ENCODE measurements at places on chromosomes 3 and 15.
A peak's percentile ranks its signal among the peaks of the same experiment; 100 is the strongest.

DNA sequence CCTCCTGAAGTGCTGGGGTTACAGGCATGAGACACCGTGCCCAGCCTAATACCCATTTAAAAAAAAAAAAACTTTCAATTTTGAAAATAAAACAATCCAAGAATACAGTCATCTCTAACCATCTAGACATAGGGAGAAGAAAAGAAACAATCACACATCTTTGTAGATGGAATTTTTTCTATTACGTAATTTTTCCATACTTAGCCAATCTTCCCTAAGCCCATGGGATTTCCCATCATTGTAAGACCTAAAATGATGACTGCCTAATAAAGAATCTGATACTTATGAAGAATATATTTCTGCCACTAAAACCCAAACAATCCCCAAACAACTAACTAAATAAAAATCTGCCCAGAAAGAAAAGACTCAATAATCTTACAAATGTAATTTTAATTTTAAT, 88.7 kb downstream of the CBLB start:
- no peak for DNase-seq

GRCh38 chr3:111534701-111535100, 7.3 kb upstream of the CD96 start:
- DNase-seq = no peak

DNA sequence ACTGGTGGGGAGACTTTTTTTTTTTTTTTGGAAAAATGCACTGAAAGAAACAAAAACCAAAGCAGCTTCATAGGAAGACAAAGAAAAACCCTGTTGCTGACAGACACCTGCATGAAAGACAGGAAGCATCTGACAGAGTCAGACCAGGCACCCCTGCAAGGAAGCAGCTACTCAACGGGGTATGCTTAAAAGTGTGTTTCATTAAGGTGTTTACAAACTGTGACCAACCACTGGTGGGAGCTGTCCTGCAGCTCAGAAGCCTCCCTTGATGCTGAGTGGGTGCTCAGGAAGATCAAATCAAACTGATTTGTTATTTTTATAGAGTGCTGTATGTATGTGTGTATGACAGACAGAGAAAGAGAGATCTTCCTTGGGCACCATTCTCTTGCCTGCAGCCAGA, 34.7 kb upstream of the AGBL1 start:
- no peak for DNase-seq

DNA sequence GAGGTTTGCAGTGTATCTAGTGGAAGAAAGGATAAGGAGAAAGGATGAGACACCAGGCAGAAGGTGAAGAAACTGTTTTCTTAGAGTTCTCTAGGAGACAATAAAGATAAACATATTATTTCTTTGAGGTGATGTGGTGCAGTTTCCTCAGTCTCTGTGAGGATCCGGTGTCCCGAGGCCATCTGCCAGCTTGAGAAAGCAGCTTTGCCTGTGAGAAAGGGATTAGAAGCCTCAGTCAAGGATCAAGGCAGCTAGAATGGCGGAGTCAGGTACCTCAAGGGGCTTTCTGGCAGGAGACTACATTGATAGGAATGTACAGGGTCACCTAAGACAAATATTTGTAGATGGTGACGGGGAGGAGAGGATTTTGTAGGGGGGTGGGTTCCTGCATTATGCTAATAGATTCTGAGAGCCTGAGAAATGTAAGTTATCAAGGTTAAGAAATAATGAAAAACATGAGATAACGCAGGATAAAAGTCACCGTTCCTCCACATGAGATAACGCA, 103.9 kb upstream of the MB21D2 start:
- no peak for DNase-seq

DNA sequence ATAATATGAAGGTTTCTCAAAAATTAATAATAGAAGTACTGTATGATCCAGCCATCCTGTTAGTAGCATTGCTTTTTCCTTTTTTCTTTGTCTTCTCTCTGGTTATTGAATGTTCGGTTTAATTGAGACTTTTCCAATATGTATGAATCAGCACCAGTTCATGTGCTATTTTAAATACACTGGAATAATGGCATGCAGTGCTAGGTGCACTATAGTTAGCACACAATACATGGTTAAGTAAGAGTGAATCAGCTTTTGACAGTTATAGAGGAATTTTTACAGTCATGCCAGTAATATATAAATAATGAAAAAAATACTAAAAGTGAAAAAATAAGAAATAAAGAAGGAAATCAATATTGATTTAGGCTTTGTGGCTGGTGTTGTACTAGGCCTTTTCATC, 113.8 kb upstream of the STRIT1 start:
- DNase-seq = no peak

GRCh38 chr3:57696801-57697321, 4.0 kb upstream of the DENND6A start:
- DNase-seq = peak; percentile 53

DNA sequence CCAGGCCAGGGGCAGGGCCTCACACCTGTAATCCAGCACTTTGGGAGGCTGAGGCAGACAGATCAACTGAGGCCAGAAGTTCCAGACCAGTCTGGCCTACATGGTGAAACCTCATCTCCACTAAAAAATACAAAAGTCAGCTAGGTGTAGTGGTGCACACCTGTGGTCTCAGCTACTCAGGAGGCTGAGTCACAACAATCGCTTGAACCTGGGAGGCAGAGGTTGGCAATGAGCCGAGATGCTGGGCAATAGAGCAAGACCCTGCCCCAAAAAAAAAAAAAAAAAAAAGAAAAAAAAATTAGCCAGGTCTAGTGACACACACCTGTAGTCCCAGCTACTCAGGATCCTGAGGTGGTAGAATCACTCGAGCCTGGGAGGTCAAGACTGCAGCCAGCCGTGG, 18.8 kb downstream of the MYO9A start:
- no peak for DNase-seq

DNA sequence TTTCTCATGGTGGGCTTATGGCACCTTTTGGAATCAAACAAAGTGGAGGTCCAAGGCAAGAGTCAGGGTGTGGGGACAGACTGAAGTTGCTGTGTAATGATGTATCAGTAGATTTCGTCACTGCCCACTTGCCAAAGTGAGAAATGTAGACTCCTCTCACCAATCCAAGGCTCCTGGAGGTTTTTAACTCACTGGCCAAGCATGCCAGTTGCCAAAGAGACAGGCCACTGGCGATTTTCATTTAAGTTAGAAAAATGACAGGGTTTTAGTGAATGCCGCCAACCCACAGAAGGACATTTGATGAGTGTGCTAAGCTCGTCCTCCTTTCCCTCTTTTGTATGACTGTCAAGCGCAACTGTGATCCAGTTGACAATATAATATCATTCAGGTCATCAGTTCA, 209.2 kb downstream of the FEZF2 start:
- no peak for DNase-seq

DNA sequence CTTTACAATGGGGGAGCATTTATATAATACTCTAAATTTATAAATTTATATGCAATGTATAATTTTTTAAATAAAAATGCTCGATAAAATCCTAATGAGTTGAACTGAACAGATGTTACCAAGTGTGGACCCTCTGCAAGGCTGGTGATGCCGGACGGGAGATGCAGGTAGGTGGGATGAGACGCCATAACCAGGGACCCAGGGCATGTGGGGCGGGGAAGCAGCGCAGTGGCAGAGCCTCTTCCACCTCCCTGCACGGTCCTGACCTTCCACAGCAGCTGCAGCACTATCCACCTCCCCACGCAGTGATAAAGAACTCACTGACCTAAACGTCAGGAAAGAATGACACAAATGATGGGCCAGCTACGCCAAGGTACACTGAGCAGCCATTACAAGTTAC, 12.8 kb downstream of the PCSK6 start:
- DNase-seq = no peak

DNA sequence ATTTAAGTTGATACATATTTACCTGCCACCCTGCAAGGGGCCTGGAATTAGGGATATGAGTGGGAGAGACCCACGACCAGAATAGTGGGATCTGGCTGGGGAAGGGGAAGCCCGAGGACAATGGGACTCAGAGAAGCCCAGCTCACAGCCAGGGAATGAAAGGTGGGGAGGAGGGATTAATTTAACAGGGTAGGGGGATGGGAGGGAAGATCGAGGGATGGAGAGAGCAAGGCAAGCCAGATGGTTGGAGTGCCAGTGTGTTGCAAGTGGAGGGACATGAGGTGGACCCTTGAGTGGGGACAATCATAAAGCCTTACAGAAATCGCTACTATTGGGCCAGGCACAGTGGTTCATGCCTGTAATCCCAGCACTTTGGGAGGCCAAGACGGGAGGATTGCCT, 4.4 kb upstream of the GNAI2 start:
- no peak for DNase-seq

GRCh38 chr3:100535610-100535943, 43.2 kb downstream of the TMEM45A start:
- no peak for DNase-seq

DNA sequence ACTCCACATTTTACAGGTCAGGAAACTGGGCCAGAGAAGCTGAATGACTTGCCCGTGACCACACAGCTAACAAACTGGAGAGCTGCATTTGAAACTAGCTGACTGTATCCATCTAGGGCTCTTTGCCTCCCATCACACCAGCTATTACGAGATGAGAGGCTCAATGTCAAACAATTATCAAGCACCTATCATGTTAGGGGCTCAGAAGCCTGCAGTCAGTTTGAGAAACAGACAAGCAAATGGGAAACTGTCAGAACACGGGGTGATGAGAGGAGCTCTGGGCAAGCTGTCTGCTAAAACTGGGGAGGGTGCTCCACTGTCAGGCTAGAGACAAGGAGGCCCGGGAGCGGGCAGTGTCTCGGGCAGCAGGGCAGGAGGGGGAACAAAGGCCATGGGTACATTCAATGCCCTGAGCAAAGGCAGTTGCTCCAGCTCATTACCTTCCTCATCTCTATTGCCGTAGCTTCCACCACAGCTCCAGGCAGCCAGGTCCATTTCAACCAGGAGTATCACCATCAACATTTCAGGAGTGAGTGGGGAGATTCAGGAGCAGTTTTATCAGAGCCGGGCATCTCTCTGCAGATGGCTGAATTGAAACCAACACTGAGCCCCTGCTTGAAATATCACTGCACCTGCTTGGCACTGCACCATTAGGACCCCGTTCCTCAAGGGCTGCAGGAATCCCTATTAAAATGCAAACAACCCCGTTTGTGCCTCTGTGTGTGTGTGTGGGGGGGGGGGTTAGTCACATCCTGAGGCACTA, 122.6 kb downstream of the RAB11A start:
- no peak for DNase-seq

DNA sequence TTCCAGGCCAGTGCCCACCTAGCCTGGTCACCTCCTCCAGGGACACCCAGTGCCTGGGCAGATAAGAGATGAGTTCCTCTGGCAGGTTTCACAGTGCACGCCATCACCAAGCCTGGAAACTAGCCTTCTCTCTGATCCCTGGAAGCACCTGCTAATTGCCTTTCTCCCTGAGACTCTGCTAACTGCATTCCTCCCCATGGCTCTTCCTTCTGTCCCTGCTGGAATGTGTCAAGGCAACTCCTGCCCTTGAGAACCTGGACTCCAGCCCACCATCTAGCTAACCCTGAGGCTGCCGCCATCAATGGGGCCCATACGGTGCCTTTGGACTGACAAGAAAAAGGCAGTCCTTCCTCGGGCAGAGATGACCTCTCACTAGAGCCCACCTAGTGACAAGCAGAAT, 18.5 kb downstream of the VIPR1 start:
- DNase-seq = no peak

DNA sequence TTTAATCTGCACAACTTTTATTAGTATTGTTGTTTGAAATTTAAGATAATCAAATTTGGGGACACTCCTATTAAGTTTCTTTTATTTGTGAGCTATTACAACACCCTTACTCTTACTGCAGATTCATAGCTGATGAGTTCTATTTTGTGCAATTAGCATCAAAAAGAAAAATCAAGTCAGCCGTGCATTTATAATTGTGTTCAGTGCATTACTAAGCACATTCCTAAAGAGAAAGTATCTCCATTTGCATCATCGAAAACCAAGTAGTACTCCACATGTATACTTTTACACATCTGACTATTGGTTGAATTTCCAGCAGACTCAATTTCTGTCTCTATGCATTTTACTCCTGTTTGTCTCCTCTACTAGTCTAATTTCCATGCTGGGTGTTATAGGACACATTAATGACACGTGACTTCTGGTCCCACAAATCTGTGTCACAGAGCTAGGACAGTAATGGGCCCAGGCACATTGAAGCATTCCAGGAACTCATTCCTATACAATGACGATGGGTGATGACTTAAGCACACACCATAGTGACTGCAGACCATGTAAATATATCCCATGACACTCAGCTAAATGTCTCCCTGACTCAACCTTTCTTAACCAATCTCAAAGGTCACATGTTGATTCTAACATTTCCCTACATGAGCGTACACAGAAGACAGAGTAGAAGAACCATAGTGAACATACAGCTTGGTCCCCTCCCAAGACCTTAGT, 477.5 kb downstream of the LPP start:
- no peak for DNase-seq

GRCh38 chr3:12384451-12385233, 95.8 kb downstream of the PPARG start:
- DNase-seq = no peak

- no peak for DNase-seq
These were observed 498.7 kb downstream of the CNTN6 start for GRCh38 chr3:1591327-1592028.

GRCh38 chr3:123334056-123334455, 114.8 kb downstream of the ADCY5 start:
- no peak for DNase-seq

- DNase-seq = no peak
These were observed 33.1 kb downstream of the FLNB start for GRCh38 chr3:58041182-58041825.

DNA sequence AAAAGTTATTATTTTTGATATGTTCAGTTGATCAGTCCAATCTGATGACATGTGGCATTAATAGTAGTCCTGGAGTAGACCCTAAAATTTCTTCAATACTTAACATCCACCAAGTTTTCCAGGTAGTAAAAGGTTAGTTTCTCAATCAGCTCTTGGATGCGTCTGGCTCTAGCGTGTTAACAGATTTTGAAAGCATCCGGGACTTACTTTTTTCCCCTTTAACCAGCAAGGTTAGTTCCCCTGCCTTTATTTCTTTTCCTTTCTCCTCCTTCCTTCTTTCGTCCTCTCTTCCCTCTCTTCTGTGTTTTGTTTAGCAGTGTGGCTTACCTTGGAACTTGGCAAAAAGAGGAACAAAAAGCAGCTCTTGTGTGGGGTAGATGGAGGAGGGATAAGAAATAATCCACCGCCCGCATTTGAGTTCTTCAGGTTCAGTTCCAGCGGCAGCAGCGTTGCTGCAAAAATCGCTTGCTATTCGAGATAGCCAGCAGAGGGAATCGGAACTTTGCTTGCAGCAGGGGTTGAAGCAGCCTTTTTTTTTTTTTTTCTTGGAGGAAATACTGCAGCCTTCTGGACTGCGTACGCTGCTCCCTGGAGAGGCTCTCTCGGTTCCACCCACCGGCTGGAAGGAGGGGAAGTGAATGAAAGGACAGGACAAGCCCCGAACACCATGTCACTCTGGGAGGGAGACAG, at the start of gene RBMS3:
Gene RBMS3, plus strand, starts transcription at position 668 of the 690 bp plus-strand sequence.
- DNase-seq = peak; percentile 6

GRCh38 chr3:109071350-109072142, 46.4 kb downstream of the MORC1 start:
- peak; percentile 60 for DNase-seq

GRCh38 chr3:60584250-60584649, 667.0 kb downstream of the FHIT start:
- no peak for DNase-seq

GRCh38 chr15:94196531-94196930, 34.8 kb upstream of the MCTP2 start:
- DNase-seq = no peak

GRCh38 chr3:114449271-114450007, 155.6 kb downstream of the TIGIT start:
- DNase-seq = no peak

GRCh38 chr15:87623832-87624231, 632.7 kb downstream of the NTRK3 start:
- DNase-seq = peak; percentile 38

All from erythroblast (primary cell).